ENCODE measurements at places on chromosomes 2 and 18. TPM values are rescaled to one million over a fixed set of nuclear protein-coding genes. Genes with fewer than 3 reads are reported as not detected.

DNA sequence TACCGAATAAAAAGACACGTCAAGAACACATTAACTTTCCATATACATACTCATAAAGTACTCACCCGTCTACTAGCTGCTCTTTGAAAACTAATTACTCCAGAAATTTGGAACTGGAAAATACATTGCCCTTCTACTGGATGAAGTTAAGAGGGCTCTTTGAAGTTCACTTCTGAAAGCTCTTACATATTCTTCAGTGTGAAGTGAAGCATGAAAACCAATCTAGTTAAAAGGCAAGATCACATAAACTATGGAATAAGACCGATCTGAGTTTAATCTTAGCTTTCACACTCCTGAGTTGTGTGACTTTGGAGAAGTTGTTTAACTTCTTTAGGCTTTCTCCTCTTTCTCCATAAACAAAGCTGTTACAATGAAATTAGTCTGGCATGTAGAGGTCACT lies 38.5 kb downstream of the REV1 start:
- no peak for DNase-seq

DNA sequence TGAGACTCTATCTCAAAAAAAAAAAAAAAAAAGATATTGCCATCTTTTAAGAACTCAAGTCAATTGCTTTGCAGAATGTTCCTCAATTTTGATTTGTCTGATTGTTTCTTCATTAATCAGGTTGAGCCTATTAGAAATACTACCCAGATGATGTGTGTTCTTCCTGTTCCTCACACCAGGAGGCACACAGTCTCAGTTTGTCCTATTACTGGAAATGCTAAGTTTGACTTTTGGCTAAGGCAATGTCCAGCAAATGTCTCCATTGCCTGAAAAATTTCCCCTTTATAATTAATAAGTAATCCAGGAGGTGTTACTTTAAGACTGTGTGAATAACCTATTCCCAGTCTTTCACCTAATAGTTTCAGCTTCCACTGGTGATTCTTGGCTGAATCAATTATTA lies 28.4 kb downstream of the BOLA3 start:
- peak; percentile 52 for DNase-seq

GRCh38 chr2:51324051-51324450 lies 292.1 kb upstream of the NRXN1 start:
- DNase-seq = no peak

GRCh38 chr18:10454681-10455557 lies 484 bp downstream of the APCDD1 start:
- peak; percentile 46 for DNase-seq

GRCh38 chr2:11406958-11407381 lies 59.0 kb downstream of the E2F6 start:
- DNase-seq = peak; percentile 60

The TBR1 gene
- 0.97 TPM for total RNA-seq

The ANKRD36B gene
- total RNA-seq = 15.7 TPM

The GKN1 gene
- not detected for total RNA-seq

The REG3G gene
- not detected for total RNA-seq

DNA sequence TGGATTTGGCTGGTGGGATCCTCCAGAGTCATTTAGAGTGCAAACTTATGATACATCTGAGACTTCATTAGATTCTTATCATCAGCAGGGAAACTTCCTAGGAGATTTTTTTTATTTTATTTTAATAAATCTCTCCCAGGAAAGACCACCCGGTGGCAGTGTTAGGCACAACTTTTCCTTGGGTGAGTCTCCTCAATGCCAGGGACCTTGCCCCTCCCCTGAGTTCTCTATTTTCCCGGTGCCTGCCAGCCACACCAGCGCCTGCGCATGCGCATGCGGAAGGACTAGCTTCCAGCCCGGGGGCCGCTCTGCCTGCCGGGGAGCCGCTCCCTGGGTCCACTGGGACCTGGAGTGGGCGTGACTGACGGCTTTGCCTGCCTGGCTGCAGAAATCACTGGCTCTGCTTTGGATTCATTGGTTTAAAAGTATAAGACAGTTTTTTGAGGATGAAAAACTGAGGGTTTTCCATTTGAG lies 86.6 kb downstream of the TMEM182 start:
- DNase-seq = peak; percentile 65

The RGPD4 gene
- total RNA-seq = not detected

DNA sequence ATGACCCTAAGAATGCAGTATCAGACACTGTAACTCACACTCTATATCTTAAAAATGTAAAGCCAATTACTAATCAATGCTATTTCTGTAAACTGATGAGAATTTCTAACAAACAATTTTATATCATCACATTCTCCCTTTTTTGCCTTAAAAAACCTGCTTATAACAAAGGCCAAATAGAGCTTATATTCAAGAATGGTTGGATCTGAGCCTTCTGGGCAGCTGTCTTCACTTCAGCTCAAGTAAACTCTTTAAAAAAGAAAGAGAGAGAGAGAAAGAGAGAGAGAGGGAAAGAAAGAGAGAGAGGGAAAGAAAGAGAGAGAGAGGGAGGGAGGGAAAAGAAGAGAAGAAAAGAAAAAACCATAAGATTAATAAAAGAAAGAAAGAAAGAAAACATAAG lies 231.8 kb downstream of the KCNE4 start:
- DNase-seq = no peak

DNA sequence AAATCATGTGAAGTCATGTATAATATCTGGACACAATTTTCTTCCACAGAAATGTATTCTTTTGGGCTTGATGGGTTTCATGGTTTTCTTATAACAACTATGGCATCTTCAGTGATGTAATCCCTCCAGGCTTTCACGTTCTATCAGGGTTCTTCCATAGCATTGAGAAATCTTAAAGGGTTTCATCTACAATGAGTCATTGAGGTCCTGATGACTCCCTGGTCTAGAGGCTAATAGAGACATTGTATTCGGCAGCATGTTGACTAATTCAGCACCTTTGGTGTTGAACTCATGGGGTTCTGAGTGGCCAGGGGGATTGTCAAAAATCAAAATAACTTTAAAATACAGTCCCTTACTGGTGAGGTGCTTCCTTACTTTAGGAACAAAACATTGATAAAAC lies 614.0 kb upstream of the CRIM1 start:
- no peak for DNase-seq

The KCNK3 gene
- total RNA-seq = not detected

The REG3A gene
- total RNA-seq = not detected

The PMAIP1 gene
- total RNA-seq = 5.3 TPM

The B3GNT2 gene
- 13.4 TPM for total RNA-seq

GRCh38 chr2:68423966-68424650 lies 43.0 kb downstream of the FBXO48 start:
- no peak for DNase-seq

DNA sequence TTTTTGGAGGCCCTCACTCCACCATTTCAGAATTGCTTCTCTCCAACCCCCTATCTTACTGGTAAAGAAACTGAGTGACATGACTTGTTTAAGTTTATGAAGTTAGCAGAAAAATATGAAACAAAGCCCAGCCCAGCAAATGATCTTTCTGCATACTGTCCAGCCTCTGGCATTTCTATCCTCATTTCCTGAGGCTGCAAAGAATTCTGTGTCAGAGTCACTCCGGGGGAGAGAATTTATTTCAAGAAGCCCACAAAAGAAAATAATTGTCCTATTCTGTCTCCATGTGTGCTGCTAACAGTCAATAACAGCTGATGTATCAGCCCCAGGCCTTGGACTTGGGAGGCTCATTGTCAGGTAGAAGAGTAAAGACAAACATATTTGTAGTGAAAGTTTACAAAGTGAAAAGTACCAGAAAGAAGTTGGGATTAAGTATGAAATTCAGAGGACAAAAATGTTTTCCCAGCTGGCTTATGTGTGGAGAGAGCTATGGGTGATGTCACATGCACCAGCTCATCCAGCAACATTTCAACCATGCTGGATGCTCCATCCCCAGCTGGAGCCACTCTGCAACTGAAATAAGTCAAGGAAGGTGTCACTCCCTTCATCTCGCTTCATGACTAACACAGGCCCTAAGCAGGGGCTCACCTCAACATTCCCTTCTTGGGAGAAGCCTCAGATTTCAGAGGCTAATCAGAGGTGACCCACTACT lies 42.3 kb downstream of the TRABD2A start:
- DNase-seq = peak; percentile 66

The REEP1 gene
- not detected for total RNA-seq

The DPP10 gene
- not detected for total RNA-seq

The NOP58 gene
- 49.3 TPM for total RNA-seq

DNA sequence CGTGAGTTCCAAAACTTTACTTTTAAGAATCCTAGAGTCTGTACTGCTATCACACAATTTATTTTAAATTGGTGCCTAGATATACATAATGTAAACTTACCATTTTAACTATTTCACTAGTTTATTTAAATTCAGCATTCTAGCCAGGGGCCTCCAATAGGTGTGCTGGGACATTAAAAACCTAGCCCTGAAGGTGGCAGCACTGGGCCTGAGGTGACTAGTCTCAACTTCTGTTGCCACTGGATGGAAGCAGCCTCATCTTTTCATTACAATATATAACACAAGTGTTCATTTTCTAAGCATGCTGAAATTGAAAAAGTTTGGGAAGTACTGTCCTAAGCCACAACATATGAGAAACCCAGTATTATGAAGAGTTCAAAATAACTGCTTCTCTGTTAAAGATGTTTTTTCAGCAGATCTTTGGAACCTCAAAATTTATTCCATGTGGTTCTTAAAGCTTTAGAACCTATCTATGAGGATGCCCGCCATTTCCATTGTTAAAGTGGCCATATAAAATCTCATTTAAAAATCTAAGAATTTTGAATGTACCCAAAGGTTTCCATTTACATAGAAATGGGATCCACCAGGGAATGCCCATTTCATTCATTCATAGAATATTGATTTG lies 2.9 kb upstream of the RBBP8 start:
- peak; percentile 83 for DNase-seq

The CHRND gene
- not detected for total RNA-seq

The CIB4 gene
- total RNA-seq = not detected

DNA sequence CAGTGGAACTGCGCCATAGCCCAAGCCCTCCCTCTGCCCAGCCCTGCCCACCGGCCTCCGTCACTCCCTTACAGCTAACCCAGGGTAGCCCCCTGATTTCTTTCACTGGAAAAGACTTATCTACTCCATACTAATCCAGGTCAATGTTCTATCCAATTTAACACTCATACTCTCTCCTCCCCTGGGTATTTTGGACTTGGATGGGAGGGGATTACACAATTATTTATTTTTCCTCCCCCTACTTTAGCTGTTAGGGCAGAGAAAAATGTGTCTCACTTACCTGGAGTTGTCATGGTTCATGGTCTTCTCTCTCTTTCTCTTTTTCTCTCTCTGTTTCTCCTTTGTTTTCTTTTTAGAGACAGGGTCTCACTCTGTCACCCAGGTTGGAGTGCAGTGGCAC lies 100.6 kb upstream of the ST8SIA3 start:
- DNase-seq = no peak

DNA sequence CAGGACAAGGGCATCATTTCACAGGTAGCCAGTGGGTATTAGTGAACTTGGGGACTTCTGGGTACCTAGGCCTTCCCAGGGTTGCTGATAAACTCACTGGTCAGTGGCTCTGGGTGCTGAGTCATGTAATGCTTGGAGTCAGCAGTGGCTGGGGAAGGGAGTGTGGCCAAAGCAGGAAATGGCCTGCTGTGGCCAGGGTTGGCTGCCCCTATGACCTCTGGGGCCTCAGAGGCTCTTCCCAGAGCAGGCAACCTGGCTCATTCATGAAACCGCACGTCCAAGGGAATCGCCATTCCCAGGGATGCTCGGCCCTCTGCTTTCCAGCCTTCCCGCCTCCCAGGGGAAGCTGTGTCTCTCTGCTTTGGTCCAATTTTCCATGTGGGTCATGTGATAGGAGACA lies 294.9 kb downstream of the DYSF start:
- DNase-seq = peak; percentile 66

The IFIH1 gene
- total RNA-seq = 1.6 TPM

DNA sequence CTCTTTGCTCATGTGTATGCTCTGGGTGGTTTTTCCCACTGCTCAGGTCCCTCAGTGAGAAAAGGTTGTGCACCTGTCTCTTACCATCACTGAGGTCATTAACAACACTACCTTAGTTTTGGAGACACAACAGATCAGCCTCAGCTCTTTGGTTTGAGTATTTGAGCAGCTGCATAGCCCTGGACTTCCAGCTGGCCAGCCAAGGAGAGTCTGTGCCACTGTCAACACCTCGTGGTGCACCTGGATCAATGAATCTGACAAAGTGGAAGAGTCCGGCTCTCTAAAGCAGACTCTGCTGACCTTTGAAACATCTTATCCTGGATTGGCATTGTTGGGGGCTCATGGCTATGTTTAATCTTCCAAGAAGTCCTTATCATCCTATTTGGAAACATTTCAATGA lies 30.0 kb downstream of the SERPINB8 start:
- no peak for DNase-seq

DNA sequence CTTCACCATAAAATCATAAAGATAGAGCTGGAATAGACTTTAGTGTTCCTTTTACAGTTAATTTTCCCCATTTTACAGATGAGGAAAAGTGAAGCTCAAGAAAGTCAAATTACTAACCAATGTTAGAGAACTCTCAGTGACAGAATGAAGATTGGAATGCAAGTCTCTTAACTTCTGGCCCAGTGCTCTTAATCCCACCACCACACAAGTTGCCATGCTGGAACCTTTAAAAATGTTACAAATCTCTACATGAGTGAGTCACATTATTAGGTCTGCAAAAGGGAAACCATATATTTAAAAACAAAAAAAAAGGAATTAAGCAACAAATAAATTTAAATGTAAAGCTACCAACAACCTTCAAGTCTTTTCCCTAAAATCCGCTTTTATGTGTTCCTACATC lies 3.5 kb downstream of the NCKAP1 start:
- DNase-seq = peak; percentile 60

The ADCY3 gene
- total RNA-seq = 47.4 TPM

DNA sequence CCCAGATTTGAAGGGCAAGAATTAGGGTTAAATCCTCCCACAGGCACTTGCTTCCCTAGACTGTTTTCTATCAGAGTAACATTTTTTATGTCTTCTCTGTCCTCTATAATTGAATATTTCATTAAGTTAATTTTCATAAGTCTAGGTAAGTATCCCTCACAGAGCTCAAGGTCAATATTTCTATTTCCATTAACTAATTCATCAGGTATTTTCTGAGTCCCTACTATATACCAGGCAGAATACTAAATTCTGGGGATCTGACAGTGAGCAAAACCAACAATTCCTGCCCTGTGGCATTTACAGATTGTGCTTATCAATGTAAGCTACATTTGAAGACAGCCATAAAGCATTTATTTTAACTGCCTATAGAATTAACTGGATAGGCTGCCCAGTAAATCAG lies 86.4 kb upstream of the RBBP8 start:
- DNase-seq = no peak

GRCh38 chr18:53752781-53753367 lies 471.6 kb downstream of the MBD2 start:
- DNase-seq = no peak

DNA sequence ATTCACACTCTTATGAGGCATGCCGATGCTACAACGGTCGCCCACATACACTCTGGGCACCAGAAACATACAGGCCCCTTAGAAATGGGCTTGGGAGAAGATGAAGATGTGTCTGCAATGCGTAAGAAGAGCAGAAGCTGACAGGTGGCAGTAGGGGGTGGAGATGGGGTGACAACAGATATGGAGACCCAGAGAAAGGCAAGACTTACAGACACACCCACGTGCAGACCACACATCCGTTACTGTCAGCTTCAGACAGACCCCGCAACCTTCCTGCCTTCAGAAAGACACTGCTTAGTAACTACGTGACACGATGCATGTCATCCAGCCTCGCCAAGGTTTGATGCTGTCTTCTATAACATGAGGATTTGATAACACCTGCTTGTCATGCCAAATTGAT lies 89.5 kb downstream of the ZFP36L2 start:
- DNase-seq = no peak

- peak; percentile 18 for DNase-seq
These were observed 267.8 kb upstream of the NCKAP5 start for GRCh38 chr2:133835821-133836619.

GRCh38 chr2:96114546-96114902 lies 1.8 kb downstream of the ADRA2B start:
- no peak for DNase-seq
